Fibroblast of upper back skin (primary cell): ENCODE measurements at places on chromosomes 5 and 9.

DNA sequence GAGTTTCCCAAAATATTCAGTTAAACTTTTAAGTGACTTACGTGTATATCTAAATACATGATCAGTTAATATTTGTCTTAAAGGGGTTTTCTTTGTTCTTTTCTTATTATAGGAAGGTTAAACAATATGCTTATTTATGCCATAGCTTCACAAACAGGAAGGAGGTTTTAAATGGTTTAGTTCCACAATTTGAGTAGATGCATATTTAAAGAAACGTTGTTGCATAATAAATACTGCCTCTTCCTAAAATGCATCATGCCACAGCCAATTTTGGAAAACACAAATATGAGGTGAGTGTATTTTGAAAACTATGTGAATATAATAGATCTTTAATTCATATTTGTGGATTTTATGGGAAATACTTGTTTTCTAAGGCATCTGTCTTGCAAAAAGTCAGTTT, 2.5 kb upstream of the ADRB2 start:
- DNase-seq, result no peak

DNA sequence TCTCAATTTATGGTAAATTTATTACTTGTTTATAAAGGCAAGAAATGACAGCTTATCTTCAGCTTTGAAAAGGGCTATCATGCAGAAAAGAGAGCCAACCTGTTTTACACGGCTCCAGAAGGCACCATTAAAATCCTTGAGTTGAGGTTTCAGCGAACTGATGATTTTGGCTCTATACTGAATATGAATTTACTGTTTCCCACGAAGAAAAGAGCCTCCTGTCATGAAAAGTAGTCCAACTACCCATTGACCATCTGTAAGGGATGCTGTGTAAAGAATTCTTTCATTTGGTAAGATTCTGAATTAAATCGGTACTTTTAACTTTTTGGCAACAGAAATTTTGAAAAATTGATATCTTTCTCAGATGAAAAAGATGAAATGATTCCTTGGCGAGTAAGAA, 657.6 kb upstream of the ZNF608 start:
- DNase-seq, result no peak

DNA sequence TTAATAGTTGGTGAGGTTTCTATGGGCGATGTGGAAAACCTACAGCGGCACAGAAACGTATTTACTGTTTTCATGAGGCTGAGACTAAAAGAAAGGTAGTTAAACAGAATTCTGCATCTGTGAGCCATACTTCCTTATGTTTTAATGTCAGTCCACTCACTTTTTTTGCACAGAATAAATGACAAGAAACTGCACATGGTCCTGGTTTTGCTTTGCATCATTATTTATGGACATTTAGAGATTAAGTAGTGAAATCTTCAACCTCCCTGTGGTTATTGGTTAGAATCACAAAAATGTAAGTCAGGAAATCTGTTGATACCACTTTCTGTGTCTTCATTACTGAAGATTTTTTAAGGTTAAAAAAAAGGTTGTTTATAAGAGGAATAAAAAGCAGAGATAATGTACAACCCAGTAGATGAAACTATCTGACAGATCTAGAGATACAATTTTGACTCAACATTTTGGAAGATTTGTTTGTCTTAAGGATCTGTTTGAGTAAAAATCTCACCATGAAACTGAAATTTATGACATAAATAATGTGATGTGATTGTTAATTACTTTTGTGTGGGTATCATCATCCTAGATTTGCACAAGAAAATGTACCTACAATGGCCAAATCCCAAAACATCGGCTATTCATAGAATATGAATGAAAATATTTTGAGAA, 2.4 kb downstream of the PRR16 start:
- DNase-seq, result peak; percentile 61

DNA sequence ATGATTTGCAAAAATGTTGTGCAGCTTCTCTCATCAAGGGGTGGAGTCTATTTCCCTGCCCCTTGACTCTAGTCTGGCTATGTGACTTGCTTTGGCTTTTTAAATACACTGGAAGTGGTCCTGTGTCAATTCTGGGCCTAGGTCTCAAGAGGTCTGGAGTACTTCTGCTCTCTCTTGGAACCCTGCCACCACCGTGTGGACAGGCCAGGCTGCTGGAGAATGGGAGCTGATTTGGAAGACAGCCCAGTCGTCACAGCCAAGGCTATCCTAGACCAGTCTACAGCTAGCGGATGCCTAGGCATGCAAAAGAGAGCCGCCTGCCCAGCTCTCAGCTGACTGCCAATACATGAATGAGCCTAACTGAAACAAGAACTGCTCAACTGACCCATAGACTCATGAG, 56.7 kb upstream of the CLINT1 start:
- peak; percentile 53 for DNase-seq

- DNase-seq, result no peak
These were observed 14.2 kb downstream of the RABL6 start for GRCh38 chr9:136821826-136822544.

DNA sequence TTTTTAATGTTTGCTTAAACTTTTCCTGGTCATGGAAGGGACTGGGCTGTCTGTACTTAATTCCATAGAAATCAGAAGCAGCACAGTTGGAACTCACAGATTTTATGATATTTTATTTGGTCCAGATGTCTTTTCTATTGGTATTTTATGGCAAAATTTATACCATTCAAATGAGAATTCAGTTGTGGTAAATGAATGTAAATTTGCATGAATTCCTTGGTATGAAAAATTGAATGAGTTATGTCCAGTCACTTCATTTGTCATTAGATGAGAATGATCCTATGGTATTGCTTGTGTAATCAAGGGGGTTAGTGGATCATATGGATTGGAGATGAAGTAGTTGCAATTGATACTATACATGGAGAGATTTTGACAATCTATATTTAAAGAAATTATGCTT, 188.0 kb downstream of the KDM4C start:
- peak; percentile 58 for DNase-seq

DNA sequence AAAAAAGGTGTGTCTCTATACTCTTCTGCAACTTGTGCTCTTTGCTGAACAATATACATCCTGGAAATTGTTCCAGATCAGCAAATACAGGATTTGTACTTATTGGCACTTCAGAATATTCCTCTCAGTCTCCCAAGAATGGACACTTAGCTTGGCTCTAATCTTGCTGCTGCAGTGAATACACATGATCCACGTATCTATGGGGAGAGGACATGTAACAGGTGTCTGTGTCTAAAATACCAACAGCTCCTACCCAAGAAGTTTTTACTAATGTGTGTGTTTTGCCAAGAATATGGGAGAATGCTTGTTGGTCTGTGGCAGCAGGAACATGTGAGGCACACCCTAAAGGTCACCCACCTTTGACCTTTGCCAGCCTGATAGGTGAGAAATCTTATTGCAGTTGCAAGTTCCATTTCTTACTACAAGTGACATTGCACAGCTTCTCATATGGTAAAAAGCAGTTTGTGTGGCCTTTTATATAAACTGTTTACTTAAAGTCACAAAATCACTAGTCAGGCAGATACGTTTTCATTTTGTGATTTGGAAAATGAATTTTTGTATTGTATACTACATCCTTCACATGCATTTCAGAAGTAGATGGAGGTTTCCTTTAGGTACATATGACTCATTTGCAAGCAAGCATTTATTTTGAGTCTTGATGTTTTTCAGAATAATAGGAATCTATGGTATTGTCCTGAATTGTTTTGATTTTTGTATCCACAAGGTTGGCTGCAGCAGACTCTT, 35.8 kb downstream of the PHF2 start:
- no peak for DNase-seq

DNA sequence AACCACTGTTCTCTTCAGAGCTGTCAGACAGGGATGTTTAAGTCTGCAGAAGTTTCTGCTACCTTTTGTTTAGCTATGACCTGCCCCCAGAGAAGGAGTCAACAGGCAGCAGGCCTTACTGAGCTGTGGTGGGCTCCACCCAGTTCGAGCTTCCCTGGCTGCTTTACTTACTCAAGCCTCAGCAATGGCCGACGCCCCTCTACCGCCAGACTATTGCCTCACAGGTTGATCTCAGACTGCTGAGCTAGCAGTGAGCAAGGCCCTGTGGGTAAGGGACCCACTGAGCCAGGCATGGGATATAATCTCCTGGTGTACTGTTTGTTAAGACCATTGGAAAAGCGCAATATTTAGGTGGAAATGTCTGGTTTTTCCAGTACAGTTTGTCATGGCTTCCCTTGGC, 229.6 kb downstream of the TMEM167A start:
- no peak for DNase-seq

DNA sequence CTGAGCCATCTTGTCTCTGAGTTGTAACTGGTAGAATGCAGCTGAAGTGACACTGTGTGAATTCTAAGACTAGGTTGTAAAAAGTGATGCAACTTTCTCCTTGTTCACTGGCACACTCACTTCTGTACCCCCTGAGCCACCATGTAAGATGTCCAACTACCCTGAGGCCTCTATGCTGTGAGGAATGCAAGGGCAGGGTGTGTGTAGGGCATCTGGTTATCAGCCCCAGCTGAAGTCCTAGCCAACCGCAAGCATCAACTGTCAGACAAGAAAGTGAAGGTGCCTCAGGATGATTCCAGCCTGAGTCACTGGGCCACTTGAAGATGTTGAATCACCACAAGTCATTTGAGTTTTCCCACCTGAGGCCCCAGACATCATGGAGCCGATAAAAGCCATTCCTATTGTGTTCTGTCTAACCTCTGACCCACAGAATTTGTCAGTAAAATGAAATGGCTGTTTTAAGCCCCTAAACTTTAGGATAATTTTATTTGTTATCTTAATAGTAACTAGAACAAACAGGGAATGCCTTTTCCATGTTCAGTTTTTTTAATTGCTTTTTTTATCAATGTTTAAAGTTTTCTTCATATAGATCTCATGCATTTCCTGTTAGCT, 18.7 kb upstream of the RHOBTB3 start:
- DNase-seq, result peak; percentile 85

DNA sequence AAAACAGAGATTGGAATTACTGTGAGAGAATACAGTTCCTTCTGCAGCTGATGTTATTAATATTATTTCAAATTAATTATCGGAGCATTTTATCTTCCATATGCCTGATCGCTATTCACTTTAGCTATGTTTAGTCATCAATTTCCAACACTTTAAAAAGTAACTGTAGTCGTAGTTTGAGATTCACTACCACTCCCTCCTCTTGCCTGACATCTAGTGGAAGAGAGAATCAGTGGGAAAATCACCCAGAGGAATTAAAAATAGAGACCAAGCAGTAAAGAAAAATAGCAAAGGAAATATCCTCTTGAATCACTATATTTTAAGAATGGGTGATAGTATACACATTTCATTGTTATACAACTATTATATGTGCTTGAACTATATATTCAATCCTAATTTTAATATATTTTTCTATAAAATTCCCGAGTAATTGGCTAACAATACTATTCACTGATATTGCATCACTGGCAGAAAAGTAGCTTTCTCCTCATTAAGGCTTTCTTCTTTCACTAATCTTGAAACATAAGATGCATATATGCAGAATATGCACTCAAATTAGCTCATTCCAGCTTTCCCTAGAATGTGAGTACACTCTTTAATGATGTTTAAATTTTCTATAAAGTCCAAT, 708.7 kb downstream of the CDH9 start:
- no peak for DNase-seq

DNA sequence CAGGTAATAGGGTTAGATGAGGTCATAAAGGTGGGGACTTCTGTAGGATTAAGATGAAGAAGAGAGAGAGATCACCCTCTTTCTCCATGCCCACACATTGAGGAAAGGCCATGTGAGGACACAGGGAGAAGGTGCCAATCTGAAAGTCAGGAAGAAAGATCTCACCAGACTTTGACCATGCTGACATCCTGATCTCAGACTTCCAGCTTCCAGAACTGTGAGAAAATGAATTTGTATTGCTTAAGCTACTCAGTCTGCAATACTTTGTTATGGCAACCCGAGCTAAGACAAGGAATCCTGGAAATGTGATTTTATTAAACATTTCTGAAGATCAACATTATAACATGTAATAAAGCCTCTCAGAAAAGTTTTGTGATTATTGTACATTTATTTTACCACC, 3.5 kb upstream of the CSNK1G3 start:
- no peak for DNase-seq

- DNase-seq, result no peak
These were observed 80.3 kb downstream of the BOD1 start for GRCh38 chr5:173535976-173536639.

DNA sequence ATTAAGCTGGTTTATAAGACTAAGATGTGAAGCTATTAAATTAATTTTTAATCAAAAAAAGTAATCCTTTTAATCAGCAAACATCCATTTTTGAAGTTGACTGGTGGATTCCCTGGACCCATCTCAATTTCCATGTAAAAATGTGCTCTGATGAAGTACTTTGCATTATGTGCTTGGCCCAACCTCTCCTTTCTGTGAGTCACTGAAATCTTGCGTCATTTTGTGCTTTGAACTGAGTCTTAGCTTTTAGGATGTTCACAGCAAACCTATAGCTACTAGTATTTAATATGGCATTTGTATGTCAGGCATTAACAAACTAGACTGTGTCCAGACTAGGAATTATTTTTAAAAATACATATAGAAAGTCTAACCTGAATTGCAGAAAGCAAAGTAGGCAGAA, 55.0 kb upstream of the CDH12 start:
- DNase-seq, result peak; percentile 47

DNA sequence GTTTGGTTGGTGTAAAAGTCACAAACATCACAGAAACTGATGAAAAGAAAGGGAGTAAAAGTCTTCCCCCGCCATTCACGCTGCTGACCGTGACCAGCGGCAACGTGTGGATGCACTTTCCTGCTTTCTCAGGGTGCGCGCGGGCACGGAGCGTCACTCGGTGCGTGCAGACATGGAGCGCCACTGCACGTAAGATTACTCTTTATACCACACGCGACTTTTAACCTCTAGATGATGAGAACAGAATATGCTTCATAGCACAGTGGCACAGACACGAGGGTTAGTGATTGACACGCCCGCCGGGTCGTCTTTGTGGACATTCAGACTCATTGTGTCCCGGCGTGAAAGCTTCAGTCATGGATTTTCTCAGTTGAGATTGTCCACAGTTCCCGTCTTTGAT, 15.7 kb downstream of the CEP72 start:
- DNase-seq, result no peak

DNA sequence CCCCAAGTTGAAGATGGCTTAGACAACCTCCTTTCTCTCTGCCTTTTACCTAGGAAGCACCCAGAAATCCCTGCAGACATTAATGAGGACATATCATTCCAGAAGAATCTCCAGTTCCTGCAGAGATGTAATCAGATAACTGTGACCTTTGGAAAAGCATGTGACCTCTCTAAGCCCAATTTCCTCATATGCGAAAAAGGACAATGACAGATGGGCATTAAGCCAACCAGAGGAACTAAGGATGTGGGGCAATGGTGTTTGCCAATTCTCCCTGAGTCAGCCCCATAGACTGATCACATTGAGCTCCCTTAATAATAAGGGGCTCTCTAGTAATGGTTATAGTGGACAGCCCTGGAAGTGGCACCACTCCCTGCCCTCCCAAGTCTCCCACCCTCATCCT, 10.1 kb upstream of the FOXI1 start:
- no peak for DNase-seq

- peak; percentile 31 for DNase-seq
These were observed 246.9 kb upstream of the ZNF462 start for GRCh38 chr9:106616026-106616425.

- DNase-seq, result no peak
These were observed 96.8 kb downstream of the ZCCHC7 start for GRCh38 chr9:37217161-37217560.
